ENCODE measurements at places on chromosomes 12 and 14. TPM values are rescaled to one million over a fixed set of nuclear protein-coding genes. Genes with fewer than 3 reads are reported as not detected.

SLC5A8 gene
- 0.35 TPM for total RNA-seq

TBC1D30 gene
- total RNA-seq = 17.0 TPM

ARHGEF25 gene
- total RNA-seq = 12.8 TPM

LETMD1 gene
- 67.8 TPM for total RNA-seq

RNASE2 gene
- 1.1 TPM for total RNA-seq

MYF5 gene
- not detected for total RNA-seq

GDF3 gene
- total RNA-seq = not detected

LRTM2 gene
- not detected for total RNA-seq

ITGB7 gene
- total RNA-seq = 8.8 TPM

VDR gene
- 140 TPM for total RNA-seq

GPR68 gene
- total RNA-seq = 0.66 TPM

SUPT16H gene
- 43.9 TPM for total RNA-seq

BEGAIN gene
- 0.99 TPM for total RNA-seq

GPR65 gene
- total RNA-seq = 0.35 TPM

EPYC gene
- total RNA-seq = not detected

All from colonic mucosa (tissue), 4 donors.